IMR-90 (cell line): ENCODE measurements at places on chromosomes 11 and 22. TPM values are rescaled to one million over a fixed set of nuclear protein-coding genes. Genes with fewer than 3 reads are reported as not detected.

POTEH gene
- total RNA-seq = not detected in 2 replicates

WBP2NL gene
- not detected in 2 replicates for total RNA-seq

OR2AT4 gene
- total RNA-seq = not detected in 2 replicates

APOL4 gene
- not detected in 2 replicates for total RNA-seq

LARGE2 gene
- total RNA-seq = not detected in 2 replicates

ELFN2 gene
- total RNA-seq = 0.72 and 0.83 TPM in 2 replicates

KLHDC7B gene
- total RNA-seq = not detected in 2 replicates

SNX32 gene
- 0.36 TPM in 1 of 2 replicates, not detected in the other for total RNA-seq

OR51B5 gene
- 0.54 and 0.56 TPM in 2 replicates for total RNA-seq

CHKB gene
- total RNA-seq = 7.2 and 8.1 TPM in 2 replicates

MRGPRX3 gene
- not detected in 2 replicates for total RNA-seq

PES1 gene
- 118 and 142 TPM in 2 replicates for total RNA-seq

KRTAP5-7 gene
- total RNA-seq = not detected in 2 replicates

SPDYC gene
- total RNA-seq = not detected in 2 replicates

CASP5 gene
- not detected in 2 replicates for total RNA-seq

GPR83 gene
- under 0.01 TPM in 2 replicates for total RNA-seq

IL10RA gene
- total RNA-seq = not detected in 2 replicates

LRRC74B gene
- total RNA-seq = not detected in 2 replicates

GGTLC3 gene
- not detected in 2 replicates for total RNA-seq

C2CD2L gene
- total RNA-seq = 2.2 TPM in 2 replicates

CEND1 gene
- 0.83 and 0.90 TPM in 2 replicates for total RNA-seq

YPEL4 gene
- total RNA-seq = under 0.01 and 0.18 TPM in 2 replicates

LIPT2 gene
- 2.2 and 2.9 TPM in 2 replicates for total RNA-seq

OR2AG1 gene
- not detected in 2 replicates for total RNA-seq

TRPM5 gene
- total RNA-seq = not detected in 2 replicates

SOX10 gene
- total RNA-seq = not detected in 2 replicates

POU2AF3 gene
- total RNA-seq = not detected in 2 replicates

ACR gene
- total RNA-seq = not detected in 2 replicates

PIK3IP1 gene
- 12.9 and 13.3 TPM in 2 replicates for total RNA-seq

ARHGEF17 gene
- total RNA-seq = 19.4 and 21.7 TPM in 2 replicates

OR4D5 gene
- not detected in 2 replicates for total RNA-seq

PKDREJ gene
- total RNA-seq = not detected in 2 replicates

CTSW gene
- 0.18 TPM in 1 of 2 replicates, not detected in the other for total RNA-seq

RBX1 gene
- 63.3 and 72.4 TPM in 2 replicates for total RNA-seq

NFAM1 gene
- total RNA-seq = not detected in 2 replicates

NEU3 gene
- 8.3 and 10.6 TPM in 2 replicates for total RNA-seq

DGAT2 gene
- 2.2 and 2.3 TPM in 2 replicates for total RNA-seq

RAG2 gene
- total RNA-seq = not detected in 2 replicates
